Activated T-cell treated with anti-CD3 and anti-CD28 coated beads, Interleukin-2, amount 50 U/mL, for 48 hours (primary cell): ENCODE measurements at places on chromosomes 1 and 21.

GRCh38 chr1:92790081-92790480 is 5.2 kb upstream of the EVI5 start:
- DNase-seq, result no peak

- no peak for DNase-seq
Observed at GRCh38 chr1:234230414-234230862, 142.8 kb upstream of the COA6 start.

DNA sequence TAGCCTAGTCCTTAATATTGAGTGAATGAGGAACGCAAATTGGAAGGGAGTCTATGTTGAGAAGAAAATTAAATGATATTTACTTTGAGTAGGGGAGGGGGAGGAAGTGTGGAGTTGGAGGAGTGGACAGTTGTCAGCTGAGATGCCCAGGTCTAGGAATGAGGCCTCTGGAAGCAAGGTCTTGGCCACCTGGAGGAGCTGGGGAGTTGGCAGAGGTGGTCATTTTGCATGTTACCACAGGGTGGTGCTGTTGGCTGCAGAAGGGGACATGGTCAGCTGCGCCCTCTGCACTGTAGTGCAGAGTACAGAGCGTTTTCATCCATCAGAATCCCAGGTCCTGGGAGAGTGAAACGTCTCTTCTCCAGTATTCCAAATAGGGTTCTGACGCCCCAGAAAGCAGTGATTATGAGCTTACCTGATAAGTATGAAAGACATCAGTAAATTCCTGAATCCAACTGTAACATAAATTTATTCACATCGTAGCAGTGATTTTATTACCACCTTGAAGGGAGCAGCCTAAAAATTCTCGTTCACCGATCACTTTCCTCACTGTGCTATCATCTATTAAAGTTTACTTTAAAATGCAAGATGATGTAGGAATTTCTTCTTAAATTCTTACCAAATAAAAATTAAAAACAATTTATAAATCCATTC is 13.8 kb downstream of the PARK7 start:
- DNase-seq, result peak; percentile 61

DNA sequence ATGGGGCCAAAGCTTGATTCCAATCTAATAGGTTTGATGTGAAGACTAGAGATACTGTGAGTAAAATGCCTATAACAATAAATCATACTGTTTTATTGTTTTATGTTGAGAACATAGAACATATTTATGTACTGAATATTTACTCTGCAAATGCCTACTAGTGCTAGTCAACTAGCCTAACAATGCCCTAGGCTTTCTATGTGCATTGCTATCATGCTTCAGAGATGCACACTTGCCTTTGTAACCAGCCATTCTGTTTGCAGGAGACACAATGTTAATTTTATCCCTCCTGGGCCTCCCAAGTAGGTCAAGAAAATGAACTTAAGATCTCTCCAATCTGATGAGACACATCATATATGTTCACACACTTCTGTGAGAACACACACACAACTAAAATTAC is 530.8 kb upstream of the BEND5 start:
- DNase-seq, result no peak

DNA sequence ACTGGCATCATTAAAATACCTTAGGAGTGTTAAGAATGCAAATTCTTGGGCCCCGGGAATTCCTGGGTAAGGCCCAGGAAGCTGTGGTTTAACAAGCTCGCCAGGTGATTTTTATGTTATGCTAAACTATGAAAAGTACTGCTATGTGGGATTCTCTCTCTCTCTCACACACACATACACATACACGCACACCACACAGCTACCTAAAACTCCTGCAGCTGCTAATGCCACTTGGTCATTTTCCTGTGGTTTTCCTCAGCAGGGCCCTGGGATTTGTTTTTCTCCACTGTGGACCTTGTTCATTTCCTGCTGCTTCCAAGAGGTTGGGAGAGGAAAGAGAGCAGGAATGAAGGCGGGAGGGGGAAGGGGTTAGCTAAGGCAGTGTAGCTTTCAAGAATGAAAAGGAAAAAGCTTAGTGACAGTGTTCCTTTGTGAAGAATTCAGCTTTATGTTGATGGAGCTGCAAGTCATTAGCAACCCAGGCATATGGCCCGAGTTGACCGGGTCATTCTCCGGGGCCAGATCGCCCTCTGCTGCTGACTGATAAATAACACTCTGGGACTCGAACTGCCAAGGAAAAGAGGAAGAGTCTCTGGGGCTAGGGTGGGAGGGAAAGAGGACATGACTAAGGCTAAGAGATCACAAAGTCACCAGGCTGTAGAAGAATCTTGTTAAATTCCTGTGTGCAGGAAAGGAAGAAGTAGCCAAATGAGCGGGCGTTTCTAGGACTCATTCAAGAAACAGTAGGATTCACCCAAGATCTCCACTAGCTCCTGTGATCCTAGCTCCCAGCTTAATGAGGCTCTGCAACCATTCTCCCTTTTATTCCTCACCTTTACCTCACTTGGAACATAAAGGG is 30.5 kb upstream of the LRIG2 start:
- DNase-seq, result peak; percentile 36

DNA sequence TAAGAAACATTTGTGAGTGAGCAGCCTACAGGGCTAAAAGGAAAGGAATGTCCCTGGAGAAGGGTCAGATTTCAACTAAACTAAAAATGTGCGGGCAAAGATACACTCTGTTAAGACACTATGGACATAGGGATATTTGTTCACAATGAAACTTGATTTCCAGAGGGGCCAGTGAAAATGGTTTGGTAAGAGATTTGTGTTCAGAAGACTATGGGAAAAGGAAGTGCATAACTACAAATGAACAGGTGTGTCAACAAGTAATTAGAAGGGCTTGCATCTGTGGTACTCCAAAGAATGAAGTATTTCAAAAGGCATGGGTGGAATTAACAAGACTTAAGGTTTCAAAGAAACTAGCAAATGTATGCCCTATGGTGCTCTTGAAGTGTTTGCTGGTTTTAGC is 60.4 kb downstream of the NME7 start:
- no peak for DNase-seq

- DNase-seq, result no peak
Observed at GRCh38 chr1:116375148-116375886, 2.3 kb downstream of the ATP1A1 start.

- no peak for DNase-seq
Observed at GRCh38 chr1:239977416-239977815, 114.3 kb upstream of the FMN2 start.

DNA sequence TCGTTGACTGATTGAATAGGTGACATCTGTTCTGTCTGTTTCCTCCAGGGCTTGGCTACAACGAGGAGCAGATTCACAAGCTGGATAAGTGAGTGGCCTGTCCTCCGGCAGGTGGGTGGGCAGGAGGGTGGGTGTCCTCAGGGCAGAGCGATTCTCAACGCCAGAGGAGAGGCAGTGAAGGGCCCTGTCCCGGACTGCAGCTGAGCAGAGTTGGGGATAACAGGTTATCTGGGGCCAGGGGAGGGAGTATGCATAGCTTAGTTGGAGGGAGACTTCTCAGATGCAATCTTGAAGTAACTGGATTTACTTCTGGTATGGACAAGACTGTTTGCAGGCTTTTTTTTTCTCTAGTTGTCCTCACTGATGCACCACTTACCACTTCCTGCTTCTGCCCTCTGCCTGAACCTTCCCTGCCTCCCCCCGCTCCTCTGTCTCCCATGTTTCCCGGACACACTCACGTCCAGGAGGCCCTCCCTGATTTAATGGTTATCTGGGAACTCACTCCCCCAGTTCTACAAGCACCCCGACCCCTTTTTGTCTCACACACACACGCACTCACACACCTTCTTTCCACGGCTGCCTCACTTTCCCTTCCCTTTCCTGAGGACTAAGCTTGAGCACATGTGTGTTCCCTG is 16.4 kb upstream of the RASSF5 start:
- no peak for DNase-seq

GRCh38 chr1:65998763-65999583 is 206.3 kb downstream of the PDE4B start:
- DNase-seq, result no peak

GRCh38 chr1:218284917-218285635 is at the start of gene RRP15:
RRP15 (plus strand) TSS chr1:218285293; CDS start chr1:218285317, 24 bp downstream.
- peak; percentile 92 for DNase-seq

DNA sequence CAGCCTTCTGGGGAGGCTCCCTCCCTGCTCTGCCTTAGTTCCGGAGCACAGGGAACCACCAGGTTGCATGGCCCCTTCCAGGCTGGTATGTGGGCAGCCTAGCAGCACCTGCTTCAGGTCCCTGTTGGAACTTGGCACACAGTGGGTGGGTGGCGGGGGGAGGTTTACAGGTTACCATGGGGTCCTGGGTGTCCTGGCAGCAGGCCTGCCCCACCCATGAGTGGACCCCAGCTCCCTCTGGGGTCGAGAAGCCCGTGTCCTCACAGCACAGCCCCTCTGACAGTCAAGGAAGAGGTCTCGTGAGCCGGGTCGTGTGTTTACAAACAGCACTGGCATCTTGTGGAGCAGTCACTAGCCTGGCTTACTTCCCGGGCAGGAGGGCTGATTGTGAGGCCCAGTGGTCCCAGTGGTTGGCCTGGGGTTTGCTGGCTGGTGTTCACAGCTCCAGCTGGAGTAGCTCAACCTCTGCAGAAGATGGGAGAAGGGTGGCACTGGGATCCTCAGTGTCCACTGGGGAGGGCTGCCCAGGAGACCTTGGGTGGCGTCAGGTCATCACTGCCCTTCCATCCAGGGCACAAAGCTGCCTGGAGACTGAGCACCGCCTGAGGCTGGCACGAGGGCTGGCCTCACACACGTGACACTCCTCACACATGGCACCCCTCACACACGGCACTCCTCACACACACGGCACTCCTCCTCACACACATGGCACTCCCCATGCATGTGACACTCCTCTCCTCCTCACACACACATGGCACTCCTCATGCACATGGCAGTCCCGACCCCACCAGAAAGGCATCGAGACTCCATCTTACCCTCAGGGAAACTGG is 100.9 kb downstream of the RIPK4 start:
- DNase-seq, result no peak

DNA sequence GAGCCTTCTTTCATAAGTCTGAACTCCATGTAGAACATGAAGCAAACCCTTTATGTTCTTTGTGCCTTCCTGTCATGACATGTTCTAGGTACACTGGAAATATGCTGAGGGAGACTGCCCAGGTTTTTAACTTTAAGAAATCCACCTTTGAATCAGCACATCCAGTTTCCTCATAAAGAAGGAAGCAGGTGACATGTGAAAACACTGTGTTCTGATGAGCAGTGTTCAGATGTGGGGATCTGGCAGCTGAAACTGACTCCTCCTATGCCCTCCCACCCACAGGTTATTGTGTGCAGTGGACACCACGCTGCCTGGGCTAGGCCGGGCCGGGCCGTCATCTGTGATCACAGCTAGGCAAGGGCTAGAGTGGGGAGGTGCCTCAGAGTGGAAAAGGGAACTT is 51.1 kb downstream of the CNN3 start:
- DNase-seq, result no peak

- DNase-seq, result peak; percentile 55
Observed at GRCh38 chr1:204507317-204508105, 8.7 kb upstream of the MDM4 start.

DNA sequence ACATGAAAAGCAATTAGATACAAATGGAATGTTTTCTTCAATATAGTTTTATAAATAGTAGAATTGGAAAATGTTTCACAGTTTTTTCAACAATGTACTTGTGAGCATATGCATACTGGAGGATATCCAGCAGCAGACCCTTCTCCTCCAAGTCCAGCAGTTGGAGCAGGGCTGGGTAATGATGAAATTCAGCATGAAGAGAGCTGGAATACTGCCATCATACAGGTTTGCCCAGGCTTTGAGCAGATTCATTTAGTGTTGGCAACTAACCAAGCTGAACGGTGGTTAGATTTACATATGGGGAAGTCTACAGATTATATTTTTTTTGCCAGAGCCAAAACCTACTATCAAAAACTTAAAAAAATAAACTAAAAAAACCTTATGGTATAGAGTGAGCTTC is 38.3 kb downstream of the WDR3 start:
- no peak for DNase-seq

DNA sequence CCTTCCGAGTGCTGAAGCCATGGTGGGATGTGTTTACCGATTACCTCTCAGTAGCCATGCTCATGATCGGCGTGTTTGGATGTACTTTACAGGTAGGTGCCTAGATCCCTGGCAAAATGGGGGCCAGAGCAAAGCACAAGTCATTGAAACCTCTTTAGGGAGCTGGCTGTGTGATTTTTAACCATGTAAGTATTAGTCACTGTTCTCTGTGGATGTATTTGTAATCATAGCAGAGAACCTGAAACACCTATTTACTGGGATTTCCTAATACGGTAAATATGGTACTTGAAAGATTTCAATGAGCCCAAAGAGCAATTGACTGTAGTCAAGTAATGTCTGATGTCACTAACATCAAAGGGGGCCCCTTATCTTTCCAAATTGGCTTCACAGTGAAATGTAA is 53.6 kb downstream of the LRRC8C start:
- DNase-seq, result no peak

GRCh38 chr1:166947398-166948043 is 27.8 kb downstream of the ILDR2 start:
- peak; percentile 30 for DNase-seq

DNA sequence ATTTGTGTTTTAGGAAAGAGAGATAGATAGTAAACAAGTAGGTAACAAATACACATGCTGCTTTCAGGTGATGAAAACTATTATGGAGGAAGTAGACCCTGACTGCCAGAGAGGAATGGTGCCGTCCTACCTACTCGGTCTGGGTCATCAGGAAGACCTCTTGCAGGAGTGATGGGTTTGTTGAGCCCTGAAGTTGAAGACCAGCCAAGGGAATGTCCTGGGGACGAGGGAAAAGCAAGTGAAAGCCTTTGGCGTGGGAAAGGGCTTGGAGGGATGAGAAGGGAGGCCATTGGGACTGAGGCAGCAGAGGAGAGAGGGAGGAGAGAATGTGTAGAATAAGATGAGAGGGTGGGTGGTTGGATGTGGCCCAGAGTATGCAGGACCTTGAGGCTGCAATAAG is 379.5 kb upstream of the USP24 start:
- DNase-seq, result no peak

GRCh38 chr1:239807361-239807760 is 284.3 kb upstream of the FMN2 start:
- DNase-seq, result no peak

- no peak for DNase-seq
Observed at GRCh38 chr21:31733551-31734149, 1.7 kb upstream of the SCAF4 start.

GRCh38 chr1:14980621-14981218 is 172.8 kb upstream of the TMEM51 start:
- DNase-seq, result no peak

- DNase-seq, result peak; percentile 25
Observed at GRCh38 chr1:109668123-109668775, 392 bp downstream of the GSTM2 start.

GRCh38 chr1:10833630-10834557 is 37.4 kb upstream of the CASZ1 start:
- DNase-seq, result no peak

DNA sequence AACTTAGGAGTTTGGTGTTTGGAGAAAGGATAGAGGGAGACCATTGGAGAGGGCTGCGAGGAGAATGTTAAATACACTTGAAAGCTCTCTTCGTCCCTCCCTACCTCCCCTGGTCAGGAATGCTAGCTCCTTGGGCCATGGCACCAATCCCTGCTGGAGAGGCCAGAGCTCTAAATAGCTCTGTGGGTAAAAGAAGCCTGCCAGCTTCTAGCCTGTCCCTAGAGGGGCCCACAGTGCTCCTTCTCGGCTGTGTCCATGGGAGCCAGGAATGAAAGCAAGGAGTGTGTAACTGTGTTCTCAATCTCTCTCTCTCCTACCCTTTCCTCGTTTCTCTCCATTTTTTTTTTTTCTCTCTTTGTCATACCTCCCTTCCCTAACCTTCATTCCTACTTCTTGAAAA is at the start of gene CCDC190:
Gene CCDC190, minus strand, starts transcription at position 75 of the 400 bp plus-strand sequence. CDS start 1,529 bp downstream, outside the sequence.
- no peak for DNase-seq
